Tongue (tissue), 3 donors: ENCODE measurements at places on chromosomes 12 and 14. TPM values are rescaled to one million over a fixed set of nuclear protein-coding genes. Genes with fewer than 3 reads are reported as not detected.

The KRT83 gene
- not detected for total RNA-seq

- DNase-seq: no peak
These were observed 786 bp downstream of the RHEBL1 start for GRCh38 chr12:49068879-49069506.

- DNase-seq: no peak
These were observed 6.3 kb upstream of the ABHD12B start for GRCh38 chr14:50865391-50866076.

- DNase-seq: no peak
These were observed 122.7 kb downstream of the CCDC60 start for GRCh38 chr12:119457271-119457670.

DNA sequence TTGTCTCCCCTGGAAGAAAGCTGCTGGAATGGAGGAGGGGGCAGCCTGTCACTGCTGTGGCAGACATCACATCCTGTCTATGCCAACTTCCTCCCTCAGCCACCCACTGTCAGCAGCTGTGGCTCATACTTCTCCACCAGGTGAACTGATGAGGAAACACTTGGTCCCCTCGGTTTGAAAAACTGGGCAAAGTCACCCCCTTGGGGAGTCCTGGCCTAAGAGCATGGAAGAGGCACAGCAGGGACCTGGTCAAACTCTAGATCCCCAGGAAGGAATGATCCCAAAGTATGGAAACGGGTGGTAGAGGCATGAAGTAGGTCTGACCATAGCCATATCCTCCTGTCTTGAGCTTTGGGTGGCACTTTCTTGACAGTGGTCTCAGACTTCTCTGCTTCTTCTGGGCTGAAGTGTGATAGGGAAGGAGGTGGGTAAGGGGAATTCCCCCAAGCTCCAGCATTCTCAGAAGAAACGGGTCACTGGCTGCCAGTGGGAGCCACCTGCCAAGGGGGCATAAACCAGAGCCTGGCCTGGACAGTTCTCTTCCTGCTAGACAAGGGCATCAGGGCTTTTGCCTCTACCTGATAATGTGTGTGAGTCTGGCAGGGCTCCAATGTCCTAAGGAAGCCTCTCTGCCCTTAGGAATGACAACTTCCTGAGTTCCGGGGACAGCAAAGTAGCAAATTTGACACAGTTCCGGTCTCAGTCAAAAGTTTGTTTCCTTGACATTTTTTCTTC is 36.0 kb downstream of the FMNL3 start:
- DNase-seq: peak; percentile 9

The MLH3 gene
- total RNA-seq: 63.5 TPM

DNA sequence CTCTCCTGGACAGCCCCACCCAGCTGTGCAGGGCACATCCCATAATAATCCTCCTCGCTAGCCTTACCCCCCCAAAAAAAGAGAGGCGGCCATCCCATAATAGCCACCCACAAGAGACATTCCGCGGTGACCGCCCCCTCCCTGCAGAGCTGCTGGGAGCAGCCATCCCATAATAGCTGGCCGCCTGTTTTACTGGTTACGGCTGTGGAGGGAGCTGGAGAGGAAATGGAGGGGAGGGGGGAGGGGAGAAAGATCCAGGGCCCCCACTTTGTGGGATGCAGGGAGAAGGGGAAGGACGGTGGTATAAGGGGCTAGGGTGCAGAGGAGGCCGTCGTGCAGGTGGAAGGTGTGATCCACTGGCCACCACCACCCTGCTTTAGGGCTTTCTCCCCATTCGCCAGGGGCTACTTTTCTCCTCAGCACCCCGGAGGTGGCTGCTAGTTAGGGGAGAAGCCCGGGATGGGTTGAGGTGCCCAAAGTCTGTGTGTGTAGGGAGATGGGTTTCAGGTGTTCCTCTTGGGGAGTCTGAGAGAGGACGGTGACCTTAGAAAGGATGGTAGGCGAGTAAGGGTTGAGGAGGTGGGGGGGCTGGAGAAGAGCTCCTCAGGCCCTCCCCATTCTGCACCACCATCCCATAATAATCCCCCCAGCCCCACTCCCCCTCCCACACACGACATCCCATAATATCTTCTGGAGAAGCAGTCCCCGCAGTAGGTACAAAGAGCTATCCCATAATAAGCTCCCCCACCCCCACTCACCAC is 6.0 kb upstream of the CHD4 start:
- DNase-seq: peak; percentile 93

The AMN gene
- 2.1 TPM for total RNA-seq

The DPPA3 gene
- total RNA-seq: not detected

- DNase-seq: no peak
These were observed 73.9 kb downstream of the OTOGL start for GRCh38 chr12:80173083-80173864.

- DNase-seq: no peak
These were observed 43.0 kb downstream of the SMIM41 start for GRCh38 chr12:52122540-52122871.

- DNase-seq: no peak
These were observed 63.6 kb downstream of the EML5 start for GRCh38 chr14:88729159-88729558.

The CLEC4C gene
- total RNA-seq: not detected

- no peak for DNase-seq
These were observed 53.7 kb downstream of the ERC1 start for GRCh38 chr12:1044696-1045095.

DNA sequence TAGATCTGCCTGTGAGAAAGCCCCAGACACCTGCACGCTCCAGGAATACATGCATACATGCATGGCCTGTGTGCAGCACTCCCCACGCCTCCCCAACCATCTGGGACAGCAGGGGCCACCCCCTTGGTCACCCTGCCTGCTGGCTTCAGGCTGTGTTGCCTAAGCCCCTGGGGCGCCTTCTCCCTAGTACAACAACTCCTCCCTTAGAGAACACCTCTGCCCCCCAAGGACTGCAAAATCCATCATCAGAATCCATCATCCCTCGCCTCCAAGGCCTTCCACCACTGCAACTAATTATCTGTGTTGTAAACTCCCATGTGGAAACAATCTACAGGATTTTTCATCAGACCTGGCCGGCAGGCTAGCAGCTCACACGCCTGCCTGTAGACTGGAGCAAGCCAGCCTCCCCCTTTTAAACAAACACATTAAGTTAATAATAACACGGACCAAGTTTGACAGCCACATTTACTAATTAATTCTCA is 36.8 kb downstream of the ZFP36L1 start:
- DNase-seq: peak; percentile 50

- peak; percentile 71 for DNase-seq
These were observed 342.7 kb downstream of the CACNA1C start for GRCh38 chr12:2395354-2395977.

DNA sequence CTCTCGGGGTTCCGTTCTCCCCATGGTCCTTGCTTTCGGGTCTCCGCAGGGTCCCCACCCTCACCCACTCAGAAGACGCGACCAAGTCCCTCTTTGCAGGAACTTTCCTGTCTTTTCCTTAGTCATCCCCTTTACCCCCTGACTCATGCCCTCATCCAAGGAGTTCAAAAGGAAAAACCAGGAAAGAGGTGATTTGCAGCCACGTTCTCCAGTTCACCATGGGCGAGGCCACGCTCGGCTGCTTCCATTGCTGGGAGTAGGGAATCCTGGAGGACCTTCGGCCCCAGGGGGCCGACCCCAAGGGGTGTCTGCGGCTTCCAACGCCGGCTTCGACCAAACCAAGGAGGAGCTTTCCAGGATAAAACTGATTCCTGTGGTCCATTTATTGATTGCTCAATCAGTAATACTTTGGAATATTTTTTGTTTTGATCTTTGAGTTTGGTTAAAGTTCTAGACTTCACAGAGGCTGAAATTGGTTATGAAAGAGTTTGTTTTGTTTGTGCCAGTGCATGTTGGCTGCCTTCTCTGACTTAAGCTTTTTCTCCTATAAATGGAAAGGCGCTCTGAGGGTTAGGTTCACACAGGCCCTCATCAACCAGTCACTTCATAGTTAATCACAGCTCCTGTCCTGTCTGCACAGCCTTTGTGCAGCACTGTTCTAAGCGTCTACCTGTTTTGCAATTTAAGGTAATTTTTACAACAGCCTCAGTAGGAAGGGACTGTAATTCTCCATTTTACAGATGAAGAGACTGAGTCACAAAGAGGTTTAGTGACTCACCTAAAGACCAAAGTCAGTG is 827 bp downstream of the ALDH2 start:
- no peak for DNase-seq

The TPPP2 gene
- not detected for total RNA-seq

The MFAP5 gene
- total RNA-seq: 100 TPM

DNA sequence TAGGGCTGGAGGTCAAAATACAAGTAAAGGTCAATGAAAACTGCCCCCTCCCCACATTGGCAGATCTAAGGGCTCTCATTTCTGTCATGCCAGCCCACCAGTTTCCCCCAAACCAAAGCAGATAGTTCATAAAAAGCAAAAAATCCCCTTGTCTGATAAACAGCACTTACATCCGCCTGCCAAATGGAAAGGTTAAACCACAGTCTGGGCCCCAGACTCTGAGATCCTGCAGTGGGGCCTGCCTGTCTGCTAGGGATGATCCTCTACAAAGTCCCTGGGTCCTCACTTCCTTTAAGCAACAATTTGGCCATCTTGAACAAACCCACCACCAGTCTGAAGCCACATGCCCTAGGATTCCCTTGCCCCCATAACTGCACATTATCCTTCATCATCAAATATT is 9.7 kb upstream of the RPS26 start:
- DNase-seq: no peak

- DNase-seq: no peak
These were observed 23.7 kb downstream of the NINJ2 start for GRCh38 chr12:639566-639965.

DNA sequence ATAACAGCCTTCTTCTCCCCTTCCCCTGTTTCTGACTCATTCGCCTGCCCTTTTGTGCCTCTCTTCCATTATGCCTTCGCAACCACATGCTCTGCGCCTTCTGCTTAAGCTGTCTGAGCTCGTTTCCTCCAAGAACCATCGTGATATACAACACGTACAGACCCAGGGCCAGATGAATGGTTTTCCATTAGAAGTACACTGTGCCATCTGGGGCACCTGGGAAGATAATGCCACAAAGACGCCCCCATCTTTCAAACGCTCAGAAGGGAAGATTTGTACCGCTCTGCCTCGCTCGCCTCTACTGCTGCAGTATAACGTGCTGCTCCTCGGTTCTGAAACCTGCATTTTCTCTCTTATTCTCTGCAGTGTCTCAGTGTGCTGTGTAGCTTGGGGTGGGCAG is 470.9 kb upstream of the STXBP6 start:
- DNase-seq: no peak

DNA sequence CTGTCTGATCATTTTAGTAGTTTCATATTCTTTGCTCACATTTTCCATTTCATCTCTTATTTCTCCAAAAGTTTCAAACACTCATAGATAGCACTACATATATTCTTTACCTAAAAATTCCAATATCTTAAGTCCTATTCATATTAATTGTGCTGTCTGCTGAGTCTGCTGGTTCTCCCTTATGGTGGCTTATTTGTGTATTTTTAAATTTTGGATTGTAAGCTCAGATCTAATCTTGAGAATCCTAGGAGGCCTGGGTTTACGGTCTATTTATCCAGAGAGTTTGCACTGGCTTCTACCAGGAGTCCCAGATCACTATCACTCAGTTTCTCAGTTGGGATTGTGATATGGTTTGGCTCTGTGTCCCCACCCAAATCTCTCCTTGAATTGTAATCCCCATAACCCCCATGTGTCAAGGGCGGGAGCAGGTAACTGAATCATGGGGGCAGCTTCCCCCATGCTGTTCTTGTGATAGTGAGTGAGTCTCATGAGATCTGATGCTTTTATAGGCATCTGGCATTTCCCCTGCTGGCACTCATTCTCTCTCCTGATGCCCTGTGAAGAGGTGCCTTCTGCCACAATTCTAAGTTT is 10.2 kb downstream of the NT5DC3 start:
- DNase-seq: no peak

- DNase-seq: no peak
These were observed 24.7 kb downstream of the RTRAF start for GRCh38 chr14:52013984-52014600.

DNA sequence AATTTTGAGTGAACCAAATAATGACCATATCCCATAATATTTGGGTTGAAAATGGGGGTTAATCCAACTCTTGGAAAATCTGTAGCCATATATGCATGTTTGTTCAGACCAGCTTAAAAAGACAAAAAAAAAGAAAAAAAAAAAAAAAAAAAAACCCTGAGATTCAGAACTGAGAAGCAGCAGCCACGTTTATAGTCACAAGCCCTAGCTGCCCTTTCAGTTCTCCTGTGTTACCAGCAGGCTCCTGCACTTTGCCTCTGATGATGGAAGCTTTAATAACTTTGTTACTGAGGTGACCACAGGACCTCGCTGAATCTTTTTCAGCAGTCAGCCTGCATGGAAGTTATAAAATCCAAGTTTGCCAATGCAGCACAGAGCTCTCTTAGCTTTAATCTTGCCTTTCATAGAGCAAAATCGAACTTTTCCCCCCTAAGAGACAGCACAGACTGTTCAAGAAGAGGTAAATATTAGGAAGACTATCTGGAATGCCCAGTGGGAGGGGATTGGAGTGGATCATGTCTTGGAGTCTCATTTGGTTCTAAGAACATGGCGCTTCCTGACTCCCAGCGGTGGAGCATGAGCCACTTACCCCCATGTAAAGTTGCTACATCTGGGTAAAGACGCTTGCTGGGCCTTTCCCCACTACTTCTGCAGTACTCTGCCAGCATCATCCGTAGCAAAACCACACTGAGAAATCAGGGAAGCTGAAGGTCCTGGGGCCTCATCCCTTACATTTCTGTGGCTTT is 20.6 kb downstream of the GNG2 start:
- no peak for DNase-seq

The SLC38A4 gene
- total RNA-seq: 12.0 TPM

DNA sequence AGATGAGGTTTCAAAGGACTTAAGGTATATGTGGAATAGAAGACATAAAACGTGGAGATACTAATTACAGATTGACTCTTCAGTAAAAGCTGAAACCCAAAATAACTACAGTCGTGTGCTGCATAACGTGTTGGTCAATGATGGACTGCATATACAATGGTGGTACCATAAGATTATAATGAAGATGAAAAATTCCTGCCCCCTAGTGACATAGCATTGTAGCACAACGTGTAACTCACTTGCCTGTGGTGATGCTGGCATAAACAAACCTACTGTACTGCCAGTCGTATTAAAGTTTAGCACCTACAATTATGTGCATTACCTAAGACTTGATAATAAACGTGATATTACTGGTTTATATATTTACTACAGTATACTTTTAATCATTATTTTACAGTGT is 150.3 kb downstream of the LRRK2 start:
- no peak for DNase-seq

The ACOT6 gene
- total RNA-seq: not detected

DNA sequence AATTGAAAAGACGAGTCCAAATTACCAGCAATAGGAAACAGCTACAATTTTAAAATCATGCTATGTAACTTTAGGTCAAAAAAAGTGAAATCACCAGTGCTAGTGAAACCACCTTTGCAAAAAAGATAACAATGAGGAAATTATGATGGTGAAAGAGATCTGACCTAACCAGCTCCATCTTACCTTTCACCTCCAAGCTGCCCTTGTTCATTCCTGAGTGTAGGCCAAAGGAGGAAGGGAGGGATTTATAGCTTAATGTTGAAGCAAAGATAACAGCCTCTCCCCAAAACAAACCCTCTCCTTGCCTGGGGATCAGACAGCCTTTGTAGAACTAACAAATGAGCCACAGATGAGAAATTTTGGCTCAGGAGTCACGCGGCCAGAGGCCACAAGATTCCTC is 83.2 kb upstream of the EIF5 start:
- DNase-seq: no peak
